Activated naive CD4-positive, alpha-beta T cell treated with anti-CD3 and anti-CD28 coated beads, Interleukin-2, amount 50 U/mL, for 72 hours (primary cell): ENCODE measurements at places on chromosomes 2 and 18.

DNA sequence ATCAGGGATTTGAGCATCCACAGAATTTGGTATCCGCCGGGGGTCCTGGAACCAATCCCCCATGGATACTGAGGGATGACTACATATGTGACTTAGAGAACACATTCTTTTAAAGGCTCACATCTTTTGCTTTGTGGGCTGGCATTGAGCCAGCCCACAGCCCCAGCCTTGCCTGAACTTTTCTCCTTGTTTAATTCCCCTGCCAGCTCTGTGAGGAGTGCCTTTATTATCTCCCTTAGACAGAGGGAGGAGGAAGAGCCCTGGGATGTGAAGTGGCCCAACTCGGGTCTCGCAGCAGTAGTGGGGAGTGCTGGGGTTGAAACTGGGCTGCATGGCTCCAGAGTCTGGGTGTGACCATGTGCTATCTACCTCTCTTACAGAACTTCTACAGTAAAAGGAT, 7.6 kb downstream of the TTC39C start:
- DNase-seq = no peak

GRCh38 chr18:48230467-48231113, 178.6 kb downstream of the ZBTB7C start:
- no peak for DNase-seq

- DNase-seq = no peak
Measured at GRCh38 chr2:238742066-238742465, 105.8 kb upstream of the TWIST2 start.

DNA sequence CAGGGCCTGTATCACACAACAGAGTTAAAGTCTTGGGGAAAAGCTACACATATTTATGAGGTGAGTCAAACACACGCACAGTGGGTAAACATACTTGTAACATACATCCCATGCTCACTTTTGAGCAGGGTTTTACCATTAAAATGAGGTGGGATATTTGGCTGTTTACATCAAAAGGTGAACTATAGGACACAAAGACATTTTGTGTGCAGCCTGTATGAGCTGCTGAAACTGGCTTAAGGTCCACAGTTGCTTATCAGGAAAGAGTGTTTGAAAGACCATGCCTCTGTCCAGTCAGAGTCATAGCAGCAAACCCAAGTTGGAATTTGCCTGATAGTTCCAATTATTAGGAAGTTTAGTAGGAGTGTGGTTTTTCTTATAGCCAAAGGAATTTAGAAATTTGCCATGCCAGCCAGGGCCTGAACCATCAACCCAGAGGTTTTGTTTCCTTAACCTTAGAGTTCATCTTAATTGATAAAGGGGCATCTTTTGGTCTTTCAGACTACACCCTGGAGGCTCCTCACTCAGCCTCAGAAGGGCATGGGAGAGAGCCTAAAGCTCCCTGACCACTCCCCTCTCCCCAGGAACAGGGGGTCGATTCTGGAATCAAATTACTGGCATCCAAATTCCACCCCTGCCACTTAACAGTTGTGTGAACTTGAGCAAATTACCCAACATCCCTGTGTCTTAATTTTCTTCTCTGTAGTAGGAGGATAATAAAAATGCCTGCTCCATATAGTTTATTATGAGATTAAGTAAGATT, 29.9 kb upstream of the L3MBTL4 start:
- no peak for DNase-seq

- DNase-seq = no peak
Measured at GRCh38 chr18:70371908-70372307, 83.1 kb downstream of the SOCS6 start.

DNA sequence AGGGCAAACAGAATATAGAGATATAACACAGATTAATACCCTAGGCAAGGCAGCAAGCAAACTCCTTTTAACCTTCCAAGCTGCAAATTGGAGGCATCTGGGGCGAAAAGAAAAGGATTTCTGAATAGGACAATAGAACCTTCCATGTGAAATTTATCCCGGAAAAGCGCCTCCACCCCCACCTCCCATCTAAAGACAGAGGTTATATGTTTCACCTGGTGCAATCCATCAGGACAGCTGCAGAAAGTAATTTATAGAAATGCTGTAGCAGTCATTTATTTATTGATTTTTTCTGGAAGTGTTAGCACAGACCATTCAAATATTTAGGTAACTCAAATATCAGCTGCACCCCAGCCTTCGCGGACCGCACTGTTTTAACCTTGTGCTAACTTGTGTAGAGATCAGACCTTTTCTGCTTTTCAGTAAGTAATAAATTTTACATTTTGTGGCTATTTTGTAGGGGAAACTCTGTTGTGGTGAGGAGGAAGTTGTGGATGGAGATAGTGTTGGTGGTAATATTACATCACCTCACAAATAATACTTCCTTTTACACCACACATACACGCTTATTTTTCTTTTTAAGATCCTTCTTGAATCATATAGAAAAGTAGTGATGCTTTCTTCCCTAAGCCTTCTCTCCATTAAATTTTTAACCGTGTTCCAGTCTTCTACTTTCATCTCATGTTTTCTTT, 919.3 kb upstream of the CDH2 start:
- DNase-seq = no peak

GRCh38 chr2:113894156-113894743, 4.4 kb downstream of the ACTR3 start:
- DNase-seq = no peak

DNA sequence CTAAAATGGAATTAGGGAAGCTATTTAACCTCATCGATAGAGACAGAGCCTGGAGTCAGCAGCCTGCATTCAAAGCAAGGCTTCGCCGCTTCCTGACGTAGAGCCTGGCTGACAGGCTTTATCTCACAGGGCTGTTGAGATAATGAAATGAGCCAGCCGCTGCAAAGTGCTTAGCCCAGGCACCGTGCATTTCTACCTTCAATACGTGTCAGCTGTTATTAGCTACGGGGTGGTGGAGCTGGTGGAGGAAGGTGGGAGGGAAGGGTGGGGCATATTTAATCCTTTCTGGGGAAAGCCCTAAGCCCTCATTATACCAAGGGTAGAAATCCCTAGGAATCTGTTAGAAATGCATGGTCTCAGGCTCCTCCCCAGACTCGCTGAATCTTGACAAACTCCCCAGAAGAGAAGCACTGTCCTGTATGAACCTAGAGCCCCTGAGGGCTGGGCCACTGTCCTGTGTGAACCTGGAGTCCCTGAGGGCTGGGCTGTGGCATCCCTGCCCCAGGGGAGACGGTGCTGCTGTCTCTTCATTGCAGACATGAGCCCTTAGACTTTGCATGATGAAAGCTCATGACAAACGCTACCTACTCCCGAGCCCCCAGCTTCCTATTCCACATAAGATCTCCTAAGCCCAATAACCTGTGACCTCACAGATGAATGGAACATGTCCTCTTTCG, 72.4 kb downstream of the ALPK2 start:
- no peak for DNase-seq

- DNase-seq = no peak
Measured at GRCh38 chr2:197128897-197129296, 181.7 kb downstream of the ANKRD44 start.

DNA sequence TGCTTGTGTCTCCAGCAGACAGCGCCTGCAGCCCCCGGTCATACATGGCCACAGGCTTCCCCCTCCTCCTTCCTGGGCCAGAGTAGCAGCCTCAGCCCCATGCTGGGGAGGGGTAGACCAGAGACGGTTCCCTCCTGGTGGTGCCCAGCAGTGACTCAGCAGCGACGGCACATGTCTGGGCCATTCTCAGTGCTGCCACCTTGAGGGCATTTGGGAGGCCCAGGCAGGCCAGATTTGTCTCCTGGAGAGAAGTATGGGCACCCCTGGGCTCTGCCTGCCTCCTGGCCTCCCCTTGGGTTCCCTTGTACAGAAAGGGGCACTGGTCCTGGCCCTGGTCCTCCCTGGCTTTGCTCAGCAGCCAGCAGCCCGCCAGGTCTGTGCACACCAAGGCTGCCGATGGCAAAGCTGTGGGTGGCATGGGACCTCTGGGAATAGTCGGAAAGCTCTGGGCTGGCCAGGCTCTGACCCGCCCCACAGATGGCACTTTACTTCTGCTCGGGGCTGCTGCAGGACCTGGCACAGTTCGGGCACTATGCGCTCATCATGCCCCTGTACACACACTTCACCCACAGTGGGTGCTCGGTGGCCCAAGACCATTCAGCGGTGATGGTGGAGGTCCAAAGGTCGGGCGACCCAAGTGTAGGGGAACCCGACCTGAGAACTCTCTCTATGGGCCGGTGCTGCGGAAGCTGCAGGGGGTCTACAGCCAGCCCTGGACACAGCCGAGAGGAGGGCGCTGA, 11.4 kb upstream of the ALPI start:
- no peak for DNase-seq

DNA sequence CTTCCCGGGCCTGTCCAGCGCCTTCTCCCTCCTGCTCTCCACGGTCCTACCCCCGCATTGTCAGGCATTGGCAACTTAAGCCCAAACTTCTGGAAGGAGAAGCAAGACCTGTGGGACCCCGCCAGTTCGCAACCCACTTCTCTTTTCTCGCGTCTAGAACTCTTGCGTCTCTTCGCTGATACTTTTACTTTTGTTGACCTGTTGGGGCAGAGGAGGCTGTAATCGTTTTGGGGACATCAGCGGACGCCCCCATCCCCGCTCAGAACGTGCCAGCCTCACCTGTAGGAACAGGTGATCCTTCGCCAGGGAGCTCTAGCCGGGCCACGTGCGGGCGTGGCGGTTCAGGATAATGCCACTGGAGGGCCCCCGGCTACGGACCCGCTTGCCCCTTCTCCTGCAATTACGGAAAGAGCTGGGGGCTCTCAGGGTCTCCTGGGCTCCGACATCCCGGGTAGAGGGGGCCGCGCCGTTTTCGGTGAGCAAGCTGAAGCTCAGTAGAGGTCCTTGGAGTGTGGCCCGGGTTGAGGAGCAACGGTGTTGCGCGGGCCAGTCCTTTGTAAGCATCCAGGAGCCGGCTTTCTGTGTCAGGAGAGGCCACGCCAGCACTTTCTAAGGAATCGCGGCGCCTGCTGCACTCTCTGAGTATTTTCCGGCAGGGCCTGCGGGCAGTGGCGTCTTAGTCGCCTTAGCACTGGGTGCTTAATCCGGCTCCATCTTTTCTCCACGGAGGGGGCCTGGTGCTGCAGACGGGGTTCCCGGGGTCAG, 1.6 kb downstream of the MTCL1 start:
- DNase-seq = no peak

DNA sequence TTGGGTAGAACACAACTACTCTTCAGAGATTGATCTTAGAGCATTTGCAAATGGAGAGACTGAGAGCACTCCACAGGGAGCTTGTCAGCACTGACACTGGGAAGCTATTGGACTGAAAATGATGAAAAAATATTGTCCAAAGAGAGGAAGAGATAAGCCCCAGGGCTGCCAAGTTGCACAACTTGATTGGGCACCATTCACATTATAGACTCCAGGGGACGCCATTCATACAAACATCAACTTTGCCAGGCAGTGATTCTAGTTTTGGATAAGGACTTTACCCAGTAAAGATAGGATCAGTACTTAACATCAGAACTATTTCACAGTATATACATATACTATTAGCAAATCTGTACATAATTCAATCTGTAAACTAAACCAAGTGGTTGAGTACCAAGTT, 79.6 kb upstream of the MYCN start:
- DNase-seq = no peak

GRCh38 chr2:217494557-217494956, 508.2 kb downstream of the TNS1 start:
- no peak for DNase-seq

DNA sequence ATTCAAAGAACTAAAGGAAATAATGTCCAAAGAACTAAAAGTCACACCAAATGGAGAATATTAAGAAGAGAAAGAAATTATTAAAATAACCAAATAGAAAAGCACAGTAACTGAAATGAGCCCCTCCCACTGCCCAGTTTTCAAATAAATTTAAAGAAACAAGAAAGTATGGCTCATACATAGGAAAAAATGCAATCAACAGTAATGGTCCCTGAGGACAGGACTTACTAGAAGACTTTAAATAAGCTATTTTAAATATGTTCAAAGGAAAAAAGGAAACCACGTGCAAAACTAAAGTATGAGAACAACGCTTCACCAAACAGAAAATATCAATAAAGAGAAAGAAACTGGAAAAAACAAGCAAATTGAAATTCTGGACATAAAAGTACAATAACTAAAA, 58.9 kb downstream of the TMEM131 start:
- no peak for DNase-seq

DNA sequence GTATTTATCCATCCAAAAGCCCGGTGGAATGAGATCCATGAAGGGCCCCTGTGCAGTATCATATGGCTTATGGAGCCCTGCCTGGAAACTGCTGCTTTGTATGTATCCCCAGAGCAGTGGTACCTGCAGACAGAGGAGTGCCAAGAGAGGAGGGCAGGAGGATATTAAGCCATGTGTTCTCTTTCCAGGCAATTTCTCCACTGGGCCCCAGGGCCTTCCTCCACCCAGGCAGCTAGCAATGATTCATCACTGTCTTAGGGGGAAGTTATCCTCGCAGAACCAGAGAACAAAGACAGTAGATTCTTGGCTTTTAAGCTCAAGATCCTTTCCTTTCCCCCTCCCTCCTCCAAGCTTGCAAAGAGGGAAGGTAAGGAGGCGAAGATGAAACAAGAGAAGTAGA, 98.1 kb downstream of the LRRC30 start:
- no peak for DNase-seq

GRCh38 chr2:237723602-237724001, 75.0 kb upstream of the RBM44 start:
- no peak for DNase-seq

- no peak for DNase-seq
Measured at GRCh38 chr2:178177066-178177679, 17.1 kb upstream of the OSBPL6 start.

DNA sequence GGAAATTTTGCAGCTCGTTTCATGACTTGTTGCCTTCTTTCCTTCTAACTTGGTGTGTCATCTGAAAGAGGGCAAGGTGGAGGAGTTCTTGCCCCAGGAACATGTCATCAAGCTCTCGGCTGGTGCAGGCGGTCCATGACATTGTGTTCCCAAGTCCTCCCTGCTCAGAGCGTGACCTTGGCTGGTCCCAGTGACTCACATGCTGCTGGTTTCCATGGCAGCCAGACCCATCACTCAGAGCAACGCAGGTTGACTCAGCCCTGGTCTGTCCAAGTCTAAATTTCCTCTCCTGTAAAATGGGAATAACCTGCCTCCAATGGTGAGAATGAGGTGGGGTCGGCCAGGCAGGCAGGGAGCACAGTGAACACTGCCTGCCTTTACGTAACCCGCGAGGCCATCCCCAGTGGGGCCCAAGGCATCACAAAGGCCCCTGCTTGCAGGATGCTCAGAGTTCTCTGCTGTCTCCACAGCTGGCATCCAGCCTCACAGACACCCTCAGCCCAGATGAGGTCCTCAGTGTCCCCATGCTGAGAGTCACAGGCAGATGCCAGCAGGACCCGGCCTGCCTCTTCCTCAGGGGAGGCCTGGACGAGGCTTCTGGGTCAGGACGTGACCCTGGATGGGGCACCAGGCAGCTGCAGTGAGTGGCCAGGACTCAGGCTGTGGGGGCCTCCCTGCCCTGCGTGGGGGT, 143.7 kb downstream of the TPO start:
- DNase-seq = no peak

GRCh38 chr2:217338306-217338916, 478.5 kb upstream of the TNP1 start:
- DNase-seq = no peak

DNA sequence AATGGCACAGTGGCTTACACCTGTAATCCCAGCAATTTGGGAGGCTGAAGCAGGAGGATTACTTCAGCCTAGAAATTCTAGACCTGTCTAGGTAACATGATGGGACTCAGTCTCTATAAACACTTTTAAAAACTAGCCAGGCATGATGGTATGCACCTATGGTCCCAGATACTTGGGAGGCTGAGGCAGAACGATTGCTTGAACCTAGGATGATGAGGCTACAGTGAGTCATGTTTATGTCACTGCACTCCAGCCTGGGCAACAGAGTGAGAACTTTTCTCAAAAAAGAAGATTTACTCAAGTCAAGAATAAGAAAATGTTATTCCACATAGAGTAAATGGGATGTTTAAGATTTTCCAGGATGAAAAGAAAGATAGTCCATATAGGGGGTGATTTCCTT, 158.6 kb downstream of the HNMT start:
- DNase-seq = no peak
